Epithelial cell of proximal tubule (primary cell): ENCODE measurements at places on chromosomes 7 and 10. TPM values are rescaled to one million over a fixed set of nuclear protein-coding genes. Genes with fewer than 3 reads are reported as not detected.

- DNase-seq, result no peak
These were observed 20.3 kb downstream of the AASS start for GRCh38 chr7:122123746-122124145.

The ZNF425 gene
- total RNA-seq, result 0.69 and 0.87 TPM in 2 replicates

DNA sequence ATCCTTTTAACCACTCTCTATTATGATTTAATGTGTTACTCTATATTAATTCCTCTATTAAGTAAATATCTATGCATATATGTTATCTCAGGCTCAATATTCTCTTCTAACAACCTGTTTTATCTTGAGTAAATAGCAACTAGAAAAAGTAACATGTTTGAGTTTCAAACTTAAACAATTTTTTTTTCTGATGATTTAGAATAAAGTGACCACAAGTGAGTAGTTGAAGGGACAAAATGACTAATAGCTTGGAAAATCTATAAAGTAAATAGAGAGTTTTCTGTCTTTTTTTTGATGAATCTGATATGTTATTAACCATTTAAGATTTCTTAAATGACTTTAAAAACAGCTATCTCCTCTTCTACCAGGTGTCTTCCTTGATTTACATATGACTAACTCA, 483.8 kb downstream of the TFEC start:
- DNase-seq, result no peak

- no peak for DNase-seq
These were observed 46.4 kb downstream of the COL1A2 start for GRCh38 chr7:94441138-94441537.

The HOXA13 gene
- total RNA-seq, result not detected in 2 replicates

GRCh38 chr10:3977761-3978160, 192.8 kb upstream of the KLF6 start:
- DNase-seq, result no peak

DNA sequence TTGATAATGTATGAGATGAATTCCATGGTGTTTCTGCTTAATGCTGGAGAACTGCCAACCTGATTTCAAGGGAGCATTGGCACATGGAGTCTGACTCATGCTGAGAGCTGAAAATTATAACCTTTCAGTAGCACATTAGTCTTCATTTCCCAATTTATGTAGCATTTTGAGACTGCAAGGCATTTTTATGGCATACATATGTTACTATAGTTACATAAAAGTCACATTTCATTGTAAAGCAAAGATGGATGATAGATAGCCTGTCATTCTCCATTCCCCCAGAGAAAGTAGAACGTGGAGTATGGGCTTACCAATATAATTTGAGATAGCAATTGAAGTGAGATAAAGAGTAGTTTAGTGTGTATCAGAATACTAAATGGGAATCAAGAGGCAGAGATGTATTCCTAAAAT, 103.1 kb downstream of the SLC16A9 start:
- DNase-seq, result no peak

- DNase-seq, result no peak
These were observed 64.6 kb downstream of the ZNF680 start for GRCh38 chr7:64498270-64498669.

GRCh38 chr7:47228386-47229014, 353.4 kb downstream of the TNS3 start:
- no peak for DNase-seq

The MCM10 gene
- 16.2 and 35.2 TPM in 2 replicates for total RNA-seq

The IFIT1B gene
- total RNA-seq, result 0.36 TPM in 1 of 2 replicates, not detected in the other

The SUGCT gene
- 3.8 and 4.4 TPM in 2 replicates for total RNA-seq

DNA sequence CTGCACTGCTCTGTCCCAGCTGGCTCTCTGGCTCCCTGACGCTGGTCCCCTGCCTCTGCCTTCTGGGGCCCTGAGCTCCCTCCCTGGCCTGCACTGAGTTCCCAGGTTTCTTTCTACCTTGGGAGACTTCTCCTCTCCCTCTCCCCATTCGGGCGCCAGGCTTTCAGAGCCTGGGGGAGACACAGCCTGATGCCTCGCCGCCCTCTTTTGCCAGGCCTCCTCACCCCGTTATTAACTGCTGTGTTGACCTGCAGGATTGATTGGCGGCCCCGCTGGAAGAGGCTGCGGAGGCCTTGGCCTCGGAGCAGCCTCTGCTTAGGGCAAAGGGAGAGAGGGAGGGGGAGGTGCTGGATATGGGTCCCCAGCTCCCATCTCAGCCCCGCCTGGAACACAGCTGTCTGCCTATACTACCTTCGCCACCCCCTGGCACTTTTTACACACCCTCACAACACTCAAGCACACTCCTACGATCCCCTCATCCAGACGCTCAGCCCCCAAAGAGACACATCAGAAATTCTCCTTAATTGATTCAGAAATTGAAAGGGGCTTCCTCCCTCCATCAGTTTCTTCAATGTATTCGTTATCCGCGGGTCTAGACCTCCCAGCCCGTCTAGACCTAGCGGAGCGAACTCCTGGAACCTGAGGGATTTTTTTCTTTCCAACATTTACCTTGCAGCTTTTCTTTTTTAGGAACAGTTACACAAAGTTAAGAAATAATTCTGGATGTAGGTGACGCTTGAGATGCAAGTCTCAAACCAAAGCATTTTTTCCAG, 7.1 kb upstream of the PAX2 start:
- no peak for DNase-seq

The CRPPA gene
- 0.52 and 1.8 TPM in 2 replicates for total RNA-seq

The METTL2B gene
- total RNA-seq, result 39.6 and 39.9 TPM in 2 replicates
